T-helper 1 cell (primary cell): ENCODE measurements at places on chromosomes 1 and 21.

DNA sequence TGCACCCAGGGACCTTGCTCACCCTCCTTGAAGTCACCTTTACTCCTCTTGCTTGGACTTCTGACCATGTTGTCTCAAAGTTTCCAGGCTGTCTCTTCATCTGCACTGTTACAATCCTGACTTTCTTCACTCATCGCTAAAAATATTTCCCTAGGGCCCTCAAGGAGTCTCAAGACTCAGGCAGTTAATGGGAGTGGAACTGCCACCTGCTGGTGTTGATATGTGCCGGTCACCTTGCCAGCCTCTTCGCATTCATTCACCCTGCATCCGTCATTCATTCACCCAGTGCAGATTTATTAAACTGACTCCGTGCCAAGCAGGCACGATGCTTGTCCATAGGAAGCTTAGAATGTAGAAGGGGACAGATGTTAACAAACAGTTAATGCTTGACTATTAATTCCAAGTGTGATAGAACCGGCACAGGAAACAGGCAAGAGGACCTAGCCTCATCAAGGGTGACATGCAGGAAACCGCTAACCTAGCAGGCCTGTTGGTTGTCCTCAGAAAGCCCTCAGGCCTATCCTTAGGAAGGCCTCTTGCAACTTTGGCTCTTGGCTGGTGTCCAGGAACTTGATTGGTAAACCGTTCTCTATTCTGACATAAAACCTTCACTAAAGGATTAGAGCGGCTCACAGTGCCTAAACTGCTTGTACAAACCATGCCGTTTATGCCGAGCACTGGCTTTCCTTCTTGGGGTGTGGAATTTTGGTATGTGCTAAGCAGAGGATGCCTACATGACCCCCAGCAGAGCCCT is 342.2 kb downstream of the CAMTA1 start:
- DNase-seq, result no peak

- DNase-seq, result no peak
Measured at GRCh38 chr1:10415211-10415930, 14.9 kb upstream of the CENPS start.

- DNase-seq, result no peak
Measured at GRCh38 chr1:108141621-108142020, 58.5 kb downstream of the SLC25A24 start.

DNA sequence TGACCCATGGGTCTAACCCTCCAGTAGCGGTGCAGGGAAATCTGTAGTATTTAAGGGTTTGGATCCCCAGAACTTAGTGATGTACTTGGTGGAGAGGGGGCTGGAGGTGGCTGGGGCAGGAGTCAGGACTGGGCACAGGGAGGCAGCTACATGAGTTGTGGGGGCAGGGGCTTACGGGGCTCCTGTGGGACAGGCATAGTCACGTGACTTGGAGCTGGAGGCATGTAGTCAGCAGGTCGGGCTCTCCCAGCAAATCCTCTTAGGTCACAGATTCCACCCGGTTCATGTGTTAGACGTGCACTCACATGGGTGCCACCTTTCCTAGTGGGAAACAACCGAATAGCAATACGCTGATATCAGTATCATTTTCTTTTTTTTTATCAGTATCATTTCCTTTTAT is 112.1 kb downstream of the PCP4 start:
- no peak for DNase-seq

DNA sequence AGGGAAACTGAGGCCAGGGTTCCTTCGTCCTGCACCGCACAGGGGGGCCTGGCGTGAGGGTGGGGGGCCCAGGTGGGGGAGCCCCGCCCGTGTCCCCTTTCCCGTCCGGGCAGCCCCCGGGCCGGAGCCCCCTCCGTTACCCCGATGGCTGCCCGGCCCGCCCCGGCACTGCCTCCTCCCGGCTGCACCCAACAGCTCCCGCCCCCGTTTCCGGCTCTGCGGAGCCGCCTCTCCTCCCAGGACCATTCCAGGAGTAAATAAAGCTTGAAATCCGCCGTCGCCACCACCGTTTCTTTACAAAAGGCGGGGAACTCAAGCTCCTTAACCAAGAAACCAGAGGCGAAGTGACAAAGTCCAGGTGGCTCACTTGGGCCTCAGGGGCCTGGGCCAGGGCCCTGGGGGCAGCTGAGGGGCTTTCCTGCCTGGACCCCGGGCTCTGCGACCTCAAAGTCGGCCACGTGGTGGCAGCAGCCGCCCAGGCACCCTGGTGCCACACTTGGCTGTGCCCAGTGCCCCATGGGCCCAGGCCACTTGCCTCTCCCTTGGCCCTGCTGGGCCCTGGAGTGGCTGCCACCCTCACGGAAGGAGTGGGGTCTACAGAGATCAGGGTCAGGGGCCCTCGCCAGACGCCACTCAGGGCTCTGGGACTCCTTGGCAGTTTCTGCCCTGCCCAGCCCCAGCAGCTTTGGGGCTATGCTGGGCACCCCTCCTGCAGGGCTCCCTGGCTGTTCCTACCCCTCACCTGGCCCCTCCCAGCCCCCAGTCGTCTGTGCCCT is 514 bp upstream of the FAAP20 start:
- peak; percentile 83 for DNase-seq

DNA sequence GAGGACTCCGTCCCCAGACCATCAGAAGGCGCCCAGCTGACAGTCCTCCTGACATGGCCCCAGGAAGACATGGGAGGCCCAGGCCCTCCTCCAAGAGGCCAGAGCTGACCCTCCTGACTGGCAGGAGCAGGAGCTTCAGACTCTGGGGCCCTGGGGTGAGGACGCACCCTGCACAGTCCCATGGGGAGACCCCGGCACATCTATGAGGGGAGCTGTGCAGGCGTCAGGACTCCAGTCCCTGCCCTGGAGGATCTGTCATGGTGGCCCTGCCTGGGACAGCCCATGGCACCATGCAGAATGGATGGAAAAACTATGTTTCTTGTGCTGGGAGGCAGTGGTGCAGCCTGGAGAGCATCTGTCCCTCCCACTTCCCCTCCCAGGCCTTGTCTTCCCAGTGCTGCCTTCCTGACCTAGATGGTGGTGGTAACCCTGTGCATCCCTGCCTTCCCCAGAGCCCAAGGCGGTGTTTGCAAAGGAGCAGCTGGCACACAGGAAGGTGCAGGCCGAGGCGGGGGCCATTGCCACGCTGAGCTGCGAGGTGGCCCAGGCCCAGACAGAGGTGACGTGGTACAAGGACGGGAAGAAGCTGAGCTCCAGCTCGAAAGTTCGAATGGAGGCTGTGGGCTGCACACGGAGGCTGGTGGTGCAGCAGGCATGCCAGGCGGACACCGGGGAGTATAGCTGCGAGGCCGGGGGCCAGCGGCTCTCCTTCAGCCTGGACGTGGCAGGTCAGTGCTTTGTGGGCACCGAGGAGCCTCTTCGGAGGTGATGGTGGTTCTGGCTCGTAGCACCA is 41.9 kb downstream of the OBSCN start:
- DNase-seq, result no peak

- DNase-seq, result no peak
Measured at GRCh38 chr1:184052194-184052559, 647 bp downstream of the TSEN15 start.

DNA sequence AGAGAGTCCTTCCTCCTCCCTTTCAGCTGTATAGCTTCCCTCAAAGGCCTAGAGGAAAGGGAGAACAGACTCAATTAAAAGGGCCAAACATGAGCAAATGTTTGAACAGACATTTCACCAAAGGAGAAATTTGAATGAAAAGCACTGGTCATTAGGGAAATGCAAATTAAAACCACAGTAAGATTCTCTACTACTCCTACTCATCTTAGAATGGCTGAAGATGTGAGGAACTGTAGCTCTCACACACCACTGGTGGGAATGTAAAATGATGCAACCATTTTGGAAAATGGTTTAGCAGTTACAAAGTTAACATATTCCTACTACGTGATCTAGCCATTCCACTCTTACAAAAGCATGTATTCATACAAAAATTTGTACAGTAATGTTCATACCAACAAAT is 253.0 kb upstream of the HOOK1 start:
- DNase-seq, result no peak

DNA sequence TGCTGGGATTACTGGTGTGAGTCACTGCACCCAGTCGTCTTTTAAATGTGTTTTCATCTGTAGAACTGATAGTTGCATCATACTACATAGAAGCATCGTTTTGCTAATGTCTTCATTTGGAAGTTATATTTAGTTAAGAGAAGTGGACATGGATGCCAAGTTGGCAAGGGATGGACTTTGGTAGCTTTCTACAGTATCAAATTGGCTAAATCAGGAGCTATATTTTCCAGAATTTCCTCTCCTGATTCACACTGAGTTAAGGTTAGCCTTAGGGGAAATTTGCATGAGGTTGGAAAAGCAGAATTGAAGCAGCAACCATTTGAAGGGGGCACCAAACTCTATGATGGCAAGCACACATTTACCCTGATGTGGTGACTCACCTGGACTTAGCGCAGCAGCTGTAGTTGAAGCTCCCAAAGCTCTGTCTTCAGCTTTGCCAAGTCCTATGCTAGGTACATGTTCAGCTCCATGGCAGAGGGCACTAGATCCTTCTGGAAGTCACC is 43.9 kb downstream of the DUSP10 start:
- DNase-seq, result no peak

DNA sequence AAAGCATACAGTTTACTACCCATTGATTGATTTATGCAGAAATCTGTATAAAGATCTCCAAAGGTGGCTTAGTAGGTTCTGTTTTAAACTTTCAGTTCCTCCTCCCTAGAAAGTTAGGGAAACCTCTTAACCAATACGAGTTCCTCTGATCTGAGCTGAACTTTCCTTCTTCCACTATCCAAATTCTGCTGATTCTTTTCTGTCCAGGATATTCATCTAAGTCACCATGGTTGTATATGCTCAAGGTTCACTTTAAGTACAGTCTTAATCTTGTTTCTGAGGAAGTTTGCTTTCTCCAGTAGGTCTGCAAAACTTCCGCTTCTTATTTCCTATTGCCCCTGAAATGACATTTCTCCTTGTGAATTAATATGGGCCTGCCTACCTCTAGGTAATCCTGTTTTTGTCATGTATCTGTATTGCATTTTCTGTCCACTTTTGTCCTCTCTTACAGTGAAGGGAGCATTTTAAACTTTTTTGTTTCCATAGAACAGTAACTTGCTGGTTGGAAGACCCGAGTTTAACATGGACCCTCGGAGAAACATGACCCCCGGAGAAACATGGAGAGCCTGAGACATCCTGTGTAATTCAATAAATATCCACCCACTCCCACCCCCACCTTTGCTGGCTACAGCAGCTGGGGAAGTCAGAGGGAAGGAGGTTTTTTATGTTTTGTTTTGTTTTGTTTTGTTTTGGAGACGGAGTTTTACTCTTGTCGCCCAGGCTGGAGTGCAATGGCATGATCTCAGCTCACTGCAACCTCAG is 16.7 kb upstream of the TUT4 start:
- DNase-seq, result no peak

DNA sequence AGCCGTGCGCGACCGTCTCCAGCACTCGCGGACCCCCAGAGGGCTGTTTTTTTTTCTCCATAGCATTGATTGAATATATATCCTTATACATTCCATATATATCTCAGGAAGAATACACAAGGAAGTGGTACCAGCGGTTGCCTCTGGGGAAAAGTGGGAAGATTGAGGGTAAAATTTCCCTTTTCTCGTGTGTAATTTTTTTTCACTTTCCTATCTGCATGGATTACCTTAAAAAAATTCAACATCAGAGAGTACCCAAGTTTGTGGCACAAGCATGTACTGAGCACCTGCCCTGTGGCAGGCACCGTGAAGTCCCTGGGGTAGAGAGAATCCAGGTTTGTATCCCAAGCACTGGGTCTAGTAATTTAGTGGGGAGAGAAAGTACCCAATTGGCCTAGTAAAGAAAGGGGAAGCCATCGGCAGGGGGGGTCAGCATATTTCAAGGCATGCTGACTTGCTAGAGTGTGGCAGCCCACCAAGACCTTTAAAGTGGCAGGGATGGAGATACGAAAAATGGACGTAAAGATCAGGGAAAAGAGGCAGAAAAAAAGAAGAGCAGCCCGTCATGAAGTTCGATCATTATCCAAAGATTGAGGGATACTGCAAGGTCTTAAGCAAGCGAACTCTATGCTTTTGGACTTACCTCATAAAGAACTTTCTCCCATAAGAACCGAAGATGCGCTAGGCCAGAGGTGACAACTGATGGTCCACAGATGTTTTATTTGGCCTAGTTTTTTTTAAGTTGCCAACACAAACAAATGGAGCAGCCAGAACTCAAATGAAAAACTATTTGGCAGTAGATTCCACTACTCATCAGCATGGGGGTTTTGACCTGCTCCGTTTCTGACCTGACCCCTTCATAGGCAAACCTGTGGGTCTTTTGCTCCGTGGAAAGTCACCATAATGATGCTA is 1.5 kb upstream of the HMGN1 start:
- DNase-seq, result no peak

DNA sequence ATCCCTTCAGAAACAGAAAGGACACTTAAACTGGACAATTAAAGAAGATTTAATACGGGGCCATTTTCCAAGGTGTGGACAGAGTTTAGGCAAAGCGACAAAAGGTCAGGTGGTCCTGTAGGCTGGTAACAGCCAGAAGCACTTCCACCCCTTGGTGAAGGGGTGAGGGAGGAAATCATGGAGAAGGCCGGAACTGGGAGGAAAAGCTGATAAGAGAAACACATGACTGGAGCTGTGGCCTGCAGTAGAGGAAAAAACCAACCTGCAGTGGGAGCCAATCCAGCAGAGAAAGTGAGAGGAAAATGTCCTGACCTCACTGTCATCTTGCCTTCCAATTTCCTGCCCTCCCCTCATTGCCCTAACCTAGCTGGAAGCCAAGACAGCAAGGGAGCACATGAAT is 249.8 kb downstream of the LMO4 start:
- DNase-seq, result no peak

DNA sequence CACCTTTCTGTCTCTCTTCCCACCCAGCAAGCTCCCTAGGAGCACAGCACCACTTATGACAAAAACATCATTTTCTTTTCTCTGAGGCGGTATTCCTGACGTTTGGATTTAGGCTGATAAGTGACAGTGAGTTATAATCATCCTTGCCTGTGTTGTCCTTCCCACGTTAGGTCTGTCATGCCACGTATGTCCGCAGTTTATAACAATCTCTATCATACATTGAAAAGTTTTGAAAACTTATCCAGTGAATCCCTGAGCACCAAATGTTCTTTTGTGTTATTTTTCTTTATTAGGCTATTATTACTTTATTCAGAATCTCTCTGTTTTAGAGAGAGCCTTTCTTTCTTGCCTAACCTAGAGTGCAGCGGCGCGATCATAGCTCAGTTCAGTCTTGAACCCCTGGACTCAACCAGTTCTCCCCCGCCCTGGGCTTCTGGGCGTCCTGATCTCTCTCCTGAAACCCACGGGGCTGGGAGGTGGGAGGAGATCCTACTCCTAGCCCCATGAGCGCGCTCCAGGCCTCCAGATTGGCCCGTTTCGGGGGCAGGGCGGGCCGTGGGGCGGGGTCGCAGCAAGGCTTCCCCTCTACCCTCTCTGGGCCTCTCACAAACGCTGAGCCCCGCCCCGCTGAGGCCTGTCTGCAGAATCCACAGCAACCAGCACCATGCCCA is at the start of gene GSTM2:
Gene GSTM2 (plus strand): TSS at position 606 of the 671 bp plus-strand sequence. CDS start 59 bp downstream, at position 665.
- DNase-seq, result peak; percentile 67
